Activated naive CD8-positive, alpha-beta T cell treated with anti-CD3 and anti-CD28 coated beads for 36 hours (primary cell): ENCODE measurements at places on chromosomes 2 and 18. TPM values are rescaled to one million over a fixed set of nuclear protein-coding genes. Genes with fewer than 3 reads are reported as not detected.

Gene CPO
- total RNA-seq = not detected

Gene LMAN1
- 118 TPM for total RNA-seq

Gene EPAS1
- 0.78 TPM for total RNA-seq

Gene CMPK2
- total RNA-seq = 11.8 TPM

DNA sequence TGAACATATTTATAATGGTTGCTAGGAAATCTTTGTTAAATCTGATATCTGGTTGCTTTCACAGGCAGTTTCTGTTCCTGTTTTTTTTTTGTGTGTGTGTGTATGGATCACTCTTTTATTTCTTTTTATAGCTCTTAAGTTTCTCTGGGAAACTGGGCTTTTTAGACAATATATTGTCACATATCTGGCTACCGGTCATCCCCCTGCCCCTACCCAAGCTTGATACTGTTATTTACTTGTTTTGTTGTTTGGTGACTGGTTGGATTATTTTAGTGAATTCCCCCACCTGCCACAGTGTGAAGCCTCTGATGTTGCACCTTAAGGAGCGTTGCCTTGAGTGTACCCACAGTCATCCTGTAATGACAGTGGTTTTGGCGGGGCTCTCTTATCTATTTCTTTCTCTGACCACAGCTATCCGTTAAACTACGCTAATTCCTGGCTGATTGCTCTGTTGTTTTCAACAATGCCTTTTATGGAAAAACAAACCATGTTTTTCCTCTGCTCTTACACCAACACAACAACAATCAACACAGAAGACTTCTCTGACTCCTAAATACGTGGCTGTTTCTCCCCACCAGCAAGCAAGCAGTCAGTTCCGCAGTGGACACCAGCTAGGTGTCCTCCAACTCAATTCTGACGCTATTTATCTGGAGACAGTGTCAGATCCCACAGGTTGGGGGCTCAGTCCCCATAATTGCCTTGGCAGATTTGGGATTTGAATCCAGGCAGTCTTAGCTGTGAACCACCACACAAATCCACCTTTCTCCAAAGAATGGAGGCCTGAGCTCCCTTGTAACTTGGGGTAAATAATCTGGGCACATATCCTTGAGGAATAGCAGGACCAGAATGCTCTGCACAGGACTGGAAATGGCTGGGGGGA lies 10.9 kb downstream of the GNLY start:
- peak overlapping the region; percentile 34 for H3K27ac ChIP-seq
- H3K4me1 ChIP-seq = peaks cover 26% of the 10 kb centered on the region
- no peaks in the 10 kb centered on the region for H3K36me3 ChIP-seq
- peaks cover 40% of the 10 kb centered on the region for H3K27me3 ChIP-seq

GRCh38 chr2:132936261-132936660 lies 266.3 kb upstream of the LYPD1 start:
- H3K4me1 ChIP-seq = no peaks in the 10 kb centered on the region
- no peaks in the 10 kb centered on the region for H3K36me3 ChIP-seq
- peaks cover 3% of the 10 kb centered on the region for H3K27me3 ChIP-seq

DNA sequence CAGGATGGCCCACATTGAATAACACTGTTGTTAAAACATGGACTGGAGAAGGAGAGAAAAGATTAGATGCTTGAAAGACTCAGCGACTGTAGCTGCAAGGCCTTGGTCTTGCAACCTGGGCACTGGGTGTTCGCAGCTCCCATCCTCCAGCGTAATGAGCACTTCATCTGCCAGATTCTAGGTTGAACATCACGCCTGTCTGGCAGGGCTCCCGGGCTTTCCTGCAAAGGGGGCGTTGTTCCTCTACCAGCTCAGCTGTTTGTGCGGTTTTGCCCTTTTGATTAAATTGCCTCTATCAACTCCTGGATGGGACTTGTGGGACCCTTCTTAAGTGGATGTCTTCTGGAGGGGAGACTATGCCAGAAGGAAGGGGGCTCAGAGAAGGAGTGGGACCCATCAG lies 215.4 kb downstream of the KLHL29 start:
- DNase-seq = no peak
- no peaks in the 10 kb centered on the region for H3K36me3 ChIP-seq
- peaks cover 3% of the 10 kb centered on the region for H3K27me3 ChIP-seq
- no peak overlapping the region for H3K4me3 ChIP-seq
- H3K4me1 ChIP-seq = no peaks in the 10 kb centered on the region

DNA sequence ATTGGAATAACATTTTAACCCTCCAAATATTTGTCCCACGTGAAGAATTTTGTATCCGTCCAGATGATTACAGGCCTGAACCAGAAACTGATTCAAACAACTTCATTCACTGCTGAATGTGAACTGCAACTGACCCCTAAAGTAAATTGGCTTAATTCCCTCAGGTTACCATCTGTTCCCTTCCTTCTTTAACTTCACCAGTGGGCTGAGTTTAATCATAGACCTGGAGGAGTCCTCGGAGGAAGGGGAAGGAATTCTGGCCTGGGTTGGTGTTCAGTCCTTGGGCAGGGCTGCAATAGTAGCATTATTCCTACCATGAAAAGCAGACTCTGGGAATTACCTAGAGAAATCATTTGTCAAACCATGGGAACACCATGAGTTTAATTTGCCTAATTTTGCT lies 207.4 kb downstream of the TMEM247 start:
- no peaks in the 10 kb centered on the region for H3K36me3 ChIP-seq
- no peak for DNase-seq
- no peak overlapping the region for H3K27ac ChIP-seq
- no peak overlapping the region for H3K4me3 ChIP-seq
- H3K4me1 ChIP-seq = no peaks in the 10 kb centered on the region

DNA sequence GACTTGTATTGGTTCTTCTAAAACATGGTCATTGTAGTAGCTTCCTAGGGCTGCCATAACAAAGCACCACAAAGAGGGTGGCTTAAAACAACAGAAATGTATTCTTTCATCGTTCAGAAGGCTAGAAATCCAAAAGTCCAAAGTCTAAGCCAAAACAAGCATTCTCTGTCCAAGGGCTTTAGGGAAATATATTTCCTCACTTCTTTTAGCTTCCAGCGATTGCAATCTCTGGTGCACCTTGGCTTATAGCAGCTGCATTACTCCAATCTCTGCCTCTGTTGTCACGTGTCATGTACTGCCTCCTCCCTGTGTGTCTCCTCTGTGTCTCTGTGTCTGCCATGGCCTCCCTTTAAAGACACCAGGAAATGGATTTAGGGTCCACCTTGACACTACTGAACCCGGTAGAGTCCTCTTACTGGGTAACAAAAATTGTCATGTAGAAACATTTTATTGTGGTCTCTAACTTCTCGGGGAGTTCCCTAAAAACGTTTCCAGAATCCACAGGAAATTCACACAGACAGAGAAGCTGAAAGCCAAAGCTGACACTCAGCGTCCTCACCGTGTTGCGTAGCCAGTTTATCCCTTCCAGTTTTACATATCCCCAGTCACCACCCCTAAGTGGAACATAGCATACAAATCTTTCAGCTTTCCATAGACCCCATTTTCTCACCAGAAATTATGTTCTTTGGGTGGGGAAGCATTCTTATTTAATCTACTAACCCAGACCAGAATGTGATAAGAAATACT lies 20.7 kb upstream of the TTN start:
- peaks cover 13% of the 10 kb centered on the region for H3K4me1 ChIP-seq
- no peak for DNase-seq
- H3K36me3 ChIP-seq = peaks cover 11% of the 10 kb centered on the region
- H3K27me3 ChIP-seq = no peaks in the 10 kb centered on the region
- H3K4me3 ChIP-seq = no peak overlapping the region
- no peak overlapping the region for H3K27ac ChIP-seq

- peaks cover 71% of the 10 kb centered on the region for H3K4me1 ChIP-seq
- H3K27me3 ChIP-seq = no peaks in the 10 kb centered on the region
- no peak overlapping the region for H3K27ac ChIP-seq
- no peak for DNase-seq
Observed at GRCh38 chr2:134220344-134220974, 33.4 kb upstream of the MGAT5 start.

GRCh38 chr2:236677368-236677767 lies 107.7 kb downstream of the ACKR3 start:
- no peak for DNase-seq
- H3K36me3 ChIP-seq = no peaks in the 10 kb centered on the region
- peaks cover 24% of the 10 kb centered on the region for H3K27me3 ChIP-seq
- H3K4me1 ChIP-seq = no peaks in the 10 kb centered on the region
- no peak overlapping the region for H3K4me3 ChIP-seq

DNA sequence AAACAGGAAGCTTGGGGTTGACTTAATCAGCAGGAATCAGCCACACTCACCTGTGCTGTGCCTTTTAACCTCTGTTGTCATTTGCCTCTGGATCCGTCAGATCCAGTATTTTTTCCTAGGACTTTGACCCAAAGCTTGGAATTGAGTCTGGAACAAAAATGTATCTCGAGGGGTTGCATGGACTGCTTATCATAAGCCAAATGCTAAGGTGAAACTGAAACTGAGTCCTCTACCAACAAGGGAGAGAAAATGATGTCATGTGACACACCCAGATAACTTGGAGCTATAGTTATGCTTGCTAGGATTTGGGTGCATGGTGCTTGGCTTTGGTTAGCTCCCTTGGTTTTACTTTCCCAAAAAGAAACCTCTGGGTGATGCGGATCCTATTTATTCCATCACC lies 2158.6 kb upstream of the PIK3C3 start:
- no peaks in the 10 kb centered on the region for H3K36me3 ChIP-seq
- no peaks in the 10 kb centered on the region for H3K4me1 ChIP-seq
- no peak overlapping the region for H3K4me3 ChIP-seq
- H3K27ac ChIP-seq = no peak overlapping the region
- H3K27me3 ChIP-seq = peaks cover 26% of the 10 kb centered on the region

DNA sequence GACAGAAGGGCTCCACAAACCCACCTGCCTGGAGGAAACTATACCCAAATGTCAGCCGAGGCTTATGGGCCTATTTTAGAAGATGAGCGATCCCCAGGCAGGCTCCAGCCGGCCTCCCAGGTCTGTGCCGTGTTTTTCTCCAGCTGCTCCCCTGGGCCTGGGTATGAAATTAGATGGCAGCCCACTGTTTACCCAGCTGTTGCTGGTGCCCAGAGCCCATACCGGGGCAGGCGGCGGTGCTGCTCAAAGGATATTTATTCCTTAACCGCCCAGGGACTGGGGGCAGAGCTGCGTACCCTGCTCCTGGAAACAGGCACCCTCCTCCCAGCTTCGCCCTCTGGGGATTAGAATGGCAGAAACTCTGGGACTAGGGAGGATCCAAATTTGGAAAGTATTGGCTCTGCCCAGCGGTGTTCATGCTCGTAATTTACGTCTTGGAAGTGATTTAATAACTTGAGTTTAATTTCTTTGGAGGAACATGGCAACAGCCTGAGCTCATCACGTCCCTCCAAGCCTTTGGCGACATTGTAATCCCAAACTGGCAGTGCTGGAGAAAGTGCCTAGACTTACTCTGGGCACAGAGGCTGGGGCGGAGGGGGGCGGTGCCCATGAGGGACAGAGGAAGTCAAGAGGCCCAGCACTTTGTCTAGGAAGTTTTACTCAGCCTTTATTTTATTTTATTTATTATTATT lies 199.2 kb downstream of the KLHL29 start:
- H3K4me1 ChIP-seq = no peaks in the 10 kb centered on the region
- H3K27me3 ChIP-seq = no peaks in the 10 kb centered on the region
- no peak overlapping the region for H3K4me3 ChIP-seq
- H3K36me3 ChIP-seq = no peaks in the 10 kb centered on the region
- H3K27ac ChIP-seq = no peak overlapping the region

DNA sequence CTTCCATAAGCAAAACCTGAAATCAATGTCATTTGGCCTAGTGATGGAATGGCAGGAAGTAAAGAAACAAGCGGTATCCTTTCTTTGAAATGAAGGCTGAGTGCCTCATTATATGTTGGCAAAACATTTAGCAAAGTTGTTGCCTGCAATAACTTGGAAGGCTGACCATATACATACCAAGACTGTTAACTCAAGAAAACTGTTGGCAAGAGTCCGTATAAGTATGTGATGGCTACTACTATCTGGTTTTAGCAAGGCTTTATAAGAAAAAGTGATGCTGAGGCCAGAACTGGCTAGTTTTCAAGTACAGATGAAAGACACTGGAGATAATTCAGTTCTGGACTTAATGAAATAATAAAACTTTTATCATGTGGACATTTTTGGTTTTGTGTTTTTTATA lies 356.2 kb downstream of the ZNF521 start:
- H3K27ac ChIP-seq = no peak overlapping the region
- no peaks in the 10 kb centered on the region for H3K27me3 ChIP-seq
- no peak for DNase-seq
- no peak overlapping the region for H3K4me3 ChIP-seq

GRCh38 chr2:128160616-128161275 lies 69.7 kb downstream of the UGGT1 start:
- H3K4me1 ChIP-seq = no peaks in the 10 kb centered on the region
- no peak overlapping the region for H3K4me3 ChIP-seq
- H3K27ac ChIP-seq = no peak overlapping the region

GRCh38 chr2:220963930-220964329 lies 608.2 kb downstream of the EPHA4 start:
- DNase-seq = no peak
- H3K4me3 ChIP-seq = no peak overlapping the region
- H3K4me1 ChIP-seq = no peaks in the 10 kb centered on the region
- no peaks in the 10 kb centered on the region for H3K36me3 ChIP-seq
- no peak overlapping the region for H3K27ac ChIP-seq

DNA sequence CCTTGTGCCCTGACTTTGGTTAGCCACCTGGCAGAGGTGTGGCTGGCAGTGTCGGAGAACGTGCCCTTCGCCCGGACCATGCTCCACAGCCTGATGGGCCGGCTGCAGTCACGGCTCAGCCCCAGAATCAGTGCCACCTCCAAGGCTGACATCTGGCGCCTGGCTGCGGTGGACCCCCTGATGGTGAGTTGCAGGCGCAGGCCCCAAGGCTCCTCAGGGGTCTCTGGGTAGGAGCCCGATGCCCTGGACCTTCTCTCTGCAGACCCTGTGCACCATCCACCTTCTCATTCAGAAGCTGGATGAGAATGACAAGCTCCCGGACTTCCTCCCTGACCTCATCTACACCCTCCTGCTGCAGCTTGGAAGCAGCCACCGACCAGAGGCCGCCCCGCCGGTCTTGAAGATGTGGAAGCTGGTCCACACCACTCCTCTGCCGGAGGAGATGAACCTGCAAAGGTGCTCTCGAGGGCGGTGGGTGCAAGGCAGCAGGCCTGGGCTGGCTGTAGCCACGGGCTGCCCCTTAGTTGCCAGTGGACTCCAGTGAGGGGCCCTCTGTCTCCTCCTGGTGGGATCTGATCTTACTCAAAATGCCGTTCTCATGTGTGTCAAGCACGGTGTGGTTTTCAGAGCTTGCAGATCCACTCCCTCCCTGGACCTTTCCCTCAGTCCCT lies 32.1 kb downstream of the HJURP start:
- H3K27me3 ChIP-seq = peaks cover 7% of the 10 kb centered on the region
- no peak overlapping the region for H3K27ac ChIP-seq
- no peak overlapping the region for H3K4me3 ChIP-seq
- no peak for DNase-seq
- H3K4me1 ChIP-seq = peaks cover under 1% of the 10 kb centered on the region
- H3K36me3 ChIP-seq = no peaks in the 10 kb centered on the region

DNA sequence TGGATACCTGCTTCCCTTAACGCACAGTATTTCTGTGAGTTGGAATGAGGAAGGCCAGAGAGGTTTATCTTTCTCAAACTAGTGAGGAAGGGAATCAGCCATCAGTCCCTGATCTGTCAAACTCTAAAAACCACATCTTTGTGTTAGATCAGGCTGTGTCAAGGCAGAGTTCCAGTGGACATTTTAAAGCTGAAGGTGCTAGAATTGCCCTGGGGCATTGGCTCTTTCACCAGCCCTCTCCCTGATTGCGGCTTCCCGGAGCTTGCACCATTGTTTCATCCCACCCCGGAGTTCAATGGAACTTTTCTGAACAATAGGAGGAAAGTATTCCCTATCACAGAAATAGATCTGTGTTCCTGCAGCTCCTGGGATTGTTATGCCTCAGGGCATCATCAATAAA lies 110.2 kb downstream of the RNF144A start:
- peaks cover 11% of the 10 kb centered on the region for H3K36me3 ChIP-seq
- H3K27ac ChIP-seq = no peak overlapping the region
- no peak for DNase-seq
- no peaks in the 10 kb centered on the region for H3K27me3 ChIP-seq
- H3K4me3 ChIP-seq = no peak overlapping the region
